ENCODE measurements at places on chromosomes 7 and 10.

DNA sequence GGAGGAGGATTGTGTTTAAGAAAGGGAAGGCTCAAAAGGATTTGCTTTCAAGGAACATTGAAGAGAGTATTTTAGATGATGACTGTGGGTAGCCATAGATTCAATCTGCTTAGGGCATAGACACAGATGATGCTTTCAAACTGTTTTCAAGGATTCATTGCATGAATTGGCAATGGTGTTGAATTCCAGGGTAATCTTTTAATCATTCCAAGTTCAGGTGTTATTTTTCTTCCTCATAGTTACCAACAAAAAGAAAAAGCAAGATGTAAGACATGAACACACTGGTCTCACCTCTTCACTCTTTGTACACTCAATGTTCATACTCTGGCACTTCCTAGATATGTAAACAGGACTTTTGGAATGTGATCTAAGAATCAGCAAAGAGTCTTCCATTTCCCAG is 167.0 kb upstream of the RHOBTB1 start:
- DNase-seq = no peak

DNA sequence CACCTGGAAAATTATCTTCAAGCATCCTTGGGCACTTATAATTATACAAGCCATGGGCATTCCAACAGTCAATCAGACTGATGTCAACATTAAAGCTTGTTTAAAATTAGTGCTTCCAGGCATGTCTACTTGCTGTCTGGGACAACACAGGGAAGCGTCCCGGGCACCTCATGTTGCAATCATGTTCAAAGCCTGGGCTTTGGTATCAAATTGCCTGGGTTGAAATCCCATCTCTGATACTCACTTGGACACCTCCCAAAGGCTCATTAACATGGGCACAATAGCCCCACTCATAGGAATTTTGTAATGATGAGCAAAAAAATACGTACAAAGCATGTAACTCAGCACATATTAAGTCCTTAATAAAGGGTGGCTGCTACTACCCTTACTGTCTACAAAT is 14.4 kb downstream of the AIFM2 start:
- no peak for DNase-seq

GRCh38 chr7:123616223-123616622 is 14.6 kb downstream of the ASB15 start:
- DNase-seq = no peak

DNA sequence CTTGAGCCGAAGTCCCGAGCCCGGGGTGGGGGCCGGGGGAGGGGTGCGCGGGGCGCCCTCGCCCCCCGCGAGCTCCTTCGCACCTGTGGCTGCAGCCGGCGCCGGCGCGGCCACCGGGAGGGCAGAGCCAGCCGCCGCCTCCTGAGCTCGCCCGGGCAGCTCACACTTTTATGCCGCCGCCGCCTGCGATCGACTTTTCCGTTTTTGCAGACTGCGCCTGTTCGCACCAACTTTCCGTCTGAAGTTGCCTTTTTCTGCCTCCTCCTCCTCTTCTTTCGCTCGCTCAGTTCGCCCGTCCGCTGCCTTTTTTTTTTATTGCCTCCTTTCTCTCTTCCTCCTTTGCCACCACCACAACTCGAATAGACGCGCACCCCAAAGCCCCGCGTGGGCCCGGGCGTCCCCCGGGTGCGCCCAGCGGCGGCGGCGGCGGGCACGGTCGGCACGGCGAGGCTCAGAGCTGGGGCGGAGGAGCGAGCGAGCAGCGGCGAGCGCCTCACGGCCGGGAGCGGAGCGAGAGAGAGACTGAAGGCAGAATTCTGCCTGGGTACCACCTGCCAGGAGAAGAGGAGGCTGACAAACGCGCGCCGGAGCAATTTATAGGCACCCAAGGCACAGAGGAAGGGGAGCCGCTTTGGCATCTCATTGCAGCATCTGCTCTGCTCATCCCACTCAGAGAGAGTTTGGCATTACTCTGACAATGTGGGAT is at the start of gene C1QL3:
C1QL3 (minus strand) TSS at position 569 of the 706 bp plus-strand sequence. CDS start 814 bp downstream, outside the sequence.
- DNase-seq = peak; percentile 13

GRCh38 chr7:5230265-5231067 is 40.4 kb downstream of the WIPI2 start:
- no peak for DNase-seq

DNA sequence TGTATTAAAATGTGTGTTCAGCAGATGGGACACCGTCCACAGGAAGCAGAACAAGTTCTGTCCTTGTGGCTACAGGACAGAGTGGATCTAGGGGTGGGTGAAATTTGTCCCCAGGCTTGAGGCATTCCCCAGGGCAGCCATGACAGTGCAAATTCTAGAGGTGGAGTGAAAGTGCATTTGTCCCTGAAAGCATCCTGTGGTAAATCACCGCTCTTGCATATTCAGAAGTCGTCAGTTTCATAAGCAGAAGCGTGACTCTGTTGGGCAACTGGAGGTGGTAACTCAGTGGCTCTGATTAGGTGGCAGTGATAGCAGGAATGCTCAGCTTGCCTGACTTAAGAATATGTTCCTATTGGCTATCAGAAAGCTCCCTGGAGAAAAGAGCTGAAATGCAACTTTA is 96.6 kb downstream of the SNX10 start:
- no peak for DNase-seq

DNA sequence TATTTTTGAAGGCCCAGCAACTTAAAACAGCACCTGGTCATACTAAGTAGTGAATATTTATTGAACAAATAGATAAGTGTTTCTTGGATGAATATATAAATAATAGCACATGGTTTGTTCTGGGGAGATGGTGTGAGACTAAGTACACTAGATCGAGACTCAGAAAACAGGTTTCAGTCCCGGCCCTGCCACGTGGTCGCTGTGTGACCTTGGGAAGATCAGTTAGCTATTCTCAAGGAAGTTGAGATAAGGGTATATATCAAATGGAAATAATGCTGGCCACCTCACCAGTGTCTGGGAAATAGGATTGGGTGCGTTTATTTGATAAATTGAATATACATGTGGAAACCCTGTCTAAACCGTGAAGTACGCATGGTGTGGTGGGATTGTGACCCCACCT is 354.6 kb downstream of the SDK1 start:
- no peak for DNase-seq

GRCh38 chr10:53601260-53601875 is 828.8 kb upstream of the MBL2 start:
- peak; percentile 0 for DNase-seq

DNA sequence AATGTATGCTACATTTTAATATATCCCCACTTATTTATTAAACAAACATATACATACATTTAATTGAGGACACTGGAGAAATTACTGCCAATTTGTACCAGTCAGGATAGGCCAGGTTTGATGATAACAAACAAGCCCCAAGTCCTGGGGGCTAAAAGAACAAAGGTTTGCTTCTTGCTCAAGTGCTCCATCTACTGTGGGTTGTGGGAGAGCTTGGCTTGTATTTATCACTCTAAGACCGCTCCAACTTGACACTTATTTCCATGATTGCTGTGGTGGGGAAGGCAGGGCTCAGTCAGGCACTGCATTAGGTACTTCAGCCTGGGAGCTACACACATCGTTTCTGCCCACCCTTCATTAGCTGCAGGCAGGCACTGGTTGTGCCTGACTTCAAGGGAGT is 136.6 kb upstream of the ZNF32 start:
- no peak for DNase-seq

DNA sequence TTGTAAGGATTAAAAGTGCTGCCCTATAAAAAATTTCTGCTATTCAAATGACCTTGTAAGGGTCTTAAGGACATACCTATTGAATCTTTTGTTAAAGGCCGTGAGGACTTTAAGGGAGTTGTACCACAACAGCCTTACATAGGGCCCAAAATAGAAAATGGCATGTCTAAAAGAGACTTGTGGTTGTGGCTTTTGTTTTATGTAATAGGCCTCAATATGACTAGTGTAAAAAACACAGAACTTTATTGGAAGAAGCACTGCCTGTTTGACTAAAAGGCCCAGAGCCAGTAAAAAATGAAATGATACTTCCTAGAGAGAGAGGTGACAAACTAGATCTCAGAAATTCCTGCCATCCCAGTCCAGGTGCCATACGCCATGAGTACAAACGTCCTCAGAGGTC is 286.6 kb downstream of the SEMA3D start:
- DNase-seq = no peak

GRCh38 chr7:113561446-113561845 is 357.4 kb downstream of the PPP1R3A start:
- DNase-seq = no peak

DNA sequence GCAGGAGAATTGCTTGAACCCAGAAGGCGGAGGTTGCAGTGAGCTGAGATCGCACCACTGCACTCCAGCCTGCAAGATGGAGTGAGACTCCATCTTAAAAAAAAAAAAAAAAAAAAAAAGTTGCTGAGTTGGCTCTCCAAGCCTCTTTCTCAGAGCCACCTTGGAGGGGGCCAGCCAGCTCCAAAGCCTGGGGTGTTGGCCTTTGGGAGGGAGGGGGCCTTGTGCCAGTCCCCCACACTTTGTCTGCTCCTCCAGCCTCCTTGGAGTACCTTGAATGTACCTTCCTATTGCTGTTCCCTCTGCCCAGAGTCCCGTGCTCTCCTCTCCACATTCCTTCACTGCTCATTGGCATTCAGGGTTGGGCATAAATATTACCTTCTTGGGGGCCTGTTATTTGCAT is 62.4 kb downstream of the GRK5 start:
- DNase-seq = no peak

DNA sequence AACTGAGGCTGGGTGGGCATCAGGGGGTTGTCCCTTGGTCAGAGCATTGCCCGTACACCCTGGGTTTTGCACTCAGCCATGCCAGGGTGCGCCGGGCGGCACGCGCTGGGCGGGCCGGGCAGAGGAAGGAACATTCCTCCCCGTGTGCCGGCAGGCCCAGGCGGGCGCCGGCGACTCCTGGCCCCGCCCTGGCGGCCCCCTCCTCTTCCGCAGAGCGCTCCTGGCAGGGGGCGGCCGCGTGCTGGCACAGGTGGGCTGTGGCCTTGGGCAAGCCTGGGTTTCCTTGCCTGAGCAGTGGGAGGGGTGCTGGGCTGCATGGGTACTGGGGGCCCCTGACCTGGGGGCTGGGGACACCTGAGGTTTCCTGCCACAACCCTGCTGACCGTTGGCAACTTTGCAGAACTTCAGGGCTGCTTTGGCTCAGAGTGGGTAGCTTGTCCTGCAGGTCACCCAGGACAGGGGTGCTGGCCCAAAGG is 3.9 kb downstream of the LFNG start:
- peak; percentile 63 for DNase-seq

DNA sequence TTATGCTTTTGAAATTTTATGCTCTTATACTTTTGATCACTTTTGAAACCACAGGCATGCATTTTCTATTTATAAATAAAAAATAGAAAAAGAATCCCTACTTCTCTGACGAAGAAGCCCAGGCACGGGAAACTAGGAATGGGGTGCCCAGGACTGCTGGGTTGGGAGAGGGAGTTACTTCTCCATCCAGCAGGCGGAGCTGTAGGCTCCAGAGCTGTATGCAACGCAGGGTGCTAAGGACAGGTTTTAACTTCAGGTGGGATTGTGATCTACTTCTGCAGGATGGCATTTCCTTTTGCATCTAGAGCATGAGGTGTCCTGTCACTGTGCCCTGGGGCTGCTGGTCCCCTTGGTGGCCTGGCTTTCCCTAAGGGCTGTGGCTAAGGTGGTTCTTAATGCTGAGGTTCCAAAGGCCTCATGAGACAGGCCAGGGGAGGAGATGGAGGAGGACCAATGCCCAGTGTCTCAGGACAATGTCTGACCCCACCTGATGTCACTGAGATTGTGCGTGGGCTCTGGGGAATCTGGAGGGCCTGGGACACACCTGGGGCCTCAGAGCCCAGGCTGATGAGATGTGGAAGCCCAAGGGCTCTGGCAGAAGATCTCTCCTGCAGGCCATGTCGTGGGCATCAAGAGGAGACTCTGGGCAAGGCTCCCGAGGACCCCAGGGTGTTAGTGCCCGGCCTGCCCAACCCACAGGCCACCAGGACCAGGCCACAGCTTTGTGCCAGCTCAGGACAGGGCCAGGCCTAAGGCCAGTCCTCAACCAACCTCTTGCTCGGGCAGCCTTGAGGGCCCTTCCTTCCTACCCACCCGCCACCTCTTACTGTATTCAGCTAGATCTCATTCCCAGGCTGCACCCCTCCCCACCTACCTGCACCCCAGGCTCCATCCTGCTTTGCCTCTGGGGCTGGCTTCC is 507 bp downstream of the CCDC201 start:
- no peak for DNase-seq

GRCh38 chr7:51015581-51015980 is 232.9 kb upstream of the GRB10 start:
- no peak for DNase-seq

Measured in NCI-H1092 (cell line).